ENCODE measurements at places on chromosomes 7 and 10.

DNA sequence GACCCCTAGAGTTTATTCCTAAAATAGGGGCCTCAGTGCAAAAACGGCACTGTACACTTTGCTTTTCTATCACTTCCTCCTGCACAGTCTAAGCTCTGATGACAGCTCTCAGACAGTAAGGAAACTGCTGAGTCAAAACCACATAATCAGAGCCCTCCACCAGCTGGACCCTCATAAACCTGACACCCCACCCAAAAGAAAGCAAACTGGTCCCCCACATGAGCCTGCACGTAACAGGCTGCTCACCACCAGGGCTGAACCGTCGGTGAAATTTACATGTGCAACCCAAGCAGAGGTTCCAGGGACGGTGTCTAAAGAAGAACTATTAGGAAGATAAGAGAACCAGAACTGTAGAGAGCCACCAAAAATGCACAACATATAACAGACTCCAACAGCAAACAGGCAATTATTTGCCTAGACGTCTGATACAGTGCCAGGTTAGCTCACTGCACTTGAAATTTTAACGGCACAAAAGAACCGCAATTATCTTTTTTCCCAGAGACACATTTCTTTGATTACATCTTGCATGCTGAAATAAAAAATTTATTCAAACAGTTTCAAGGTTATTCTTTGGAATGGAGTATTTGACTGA is 19.6 kb downstream of the SGMS1 start:
- no peak for DNase-seq

DNA sequence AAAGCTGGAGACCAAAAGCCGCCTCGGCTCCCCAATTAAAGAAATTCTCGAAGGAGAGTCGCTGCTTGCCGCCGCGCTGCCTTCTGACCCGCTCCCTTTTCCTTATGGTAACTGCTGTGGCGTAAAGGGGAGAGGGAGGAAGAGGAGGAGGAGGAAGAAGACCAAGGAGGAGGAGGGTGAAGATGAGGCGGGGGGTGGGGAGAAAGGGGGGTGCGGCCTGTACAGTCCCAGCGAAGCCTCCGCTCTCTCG is 388 bp downstream of the CNOT4 start:
- no peak for DNase-seq

GRCh38 chr7:35258125-35258867 is 4.4 kb upstream of the TBX20 start:
- DNase-seq: no peak

DNA sequence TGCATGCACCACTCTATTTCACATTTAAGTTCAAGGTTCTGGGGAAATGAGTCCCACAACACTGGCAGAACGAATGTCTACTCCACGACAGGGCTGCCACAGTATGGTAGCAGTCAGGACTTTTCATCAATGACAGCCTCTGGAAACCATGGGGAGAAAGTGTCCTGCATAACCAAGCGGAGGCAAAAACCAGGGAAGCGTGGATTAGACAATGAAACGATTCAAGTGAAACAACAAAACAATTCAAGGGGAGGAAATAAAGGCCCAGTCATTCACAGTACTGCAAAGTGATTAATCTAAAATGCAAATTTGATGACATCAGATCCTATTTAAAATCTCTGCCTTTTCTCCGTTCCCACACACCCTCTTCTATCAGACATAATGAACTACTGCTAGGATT is 168.2 kb downstream of the DPY19L1 start:
- DNase-seq: no peak

- no peak for DNase-seq
These were observed 26.4 kb upstream of the GSDME start for GRCh38 chr7:24783698-24784097.

DNA sequence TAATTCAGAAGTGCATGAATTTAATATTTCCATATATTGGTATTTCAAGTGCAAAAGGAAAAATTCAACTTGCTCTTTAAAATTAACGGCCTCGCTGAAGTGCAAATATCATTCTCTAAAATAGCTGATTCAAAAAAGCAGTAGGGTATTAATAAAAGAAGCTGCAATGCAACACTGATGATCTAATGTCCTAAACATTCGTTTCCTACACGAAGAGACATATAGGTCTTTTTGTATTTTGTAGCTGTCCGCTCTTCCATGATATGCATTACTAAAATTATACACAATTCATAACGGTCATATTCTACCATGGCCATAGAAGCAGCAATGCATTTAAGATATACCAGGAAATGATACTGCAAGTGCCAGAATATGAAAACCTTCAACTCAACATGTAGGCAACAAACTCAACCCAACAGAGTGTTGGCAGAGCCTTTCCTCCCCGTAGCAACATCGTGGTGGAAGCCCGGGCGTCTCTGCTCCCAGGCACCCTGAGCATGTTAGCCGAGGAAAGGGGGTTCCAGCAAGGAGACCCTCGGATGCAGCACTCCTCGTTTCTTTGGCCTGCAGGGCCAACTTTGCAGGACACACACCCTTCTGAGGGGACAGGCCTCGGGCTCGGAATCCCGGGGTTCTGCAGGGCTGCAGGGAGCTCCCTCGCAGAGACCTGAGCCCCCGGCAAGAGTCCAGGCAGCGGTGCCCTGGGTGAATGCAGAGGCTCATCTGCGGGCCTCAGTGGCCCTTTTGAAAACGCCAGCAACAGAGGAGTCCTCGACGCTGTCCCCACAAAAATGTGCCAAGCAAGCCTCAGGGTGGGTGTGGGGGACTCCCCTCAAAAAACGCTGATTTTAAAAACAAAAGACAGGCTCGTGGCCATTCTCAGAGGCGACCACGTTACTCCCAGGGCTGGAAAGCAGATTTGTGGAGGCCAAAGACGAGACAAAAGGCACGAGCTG is 1.6 kb downstream of the FAM171A1 start:
- no peak for DNase-seq

Measured in activated T-helper 2 cell treated with anti-CD3 and anti-CD28 coated beads, Interferon-gamma antibody, Interleukin-2, Interleukin-4, amounts not matched to agents 10 μg/mL and 5 μg/mL and 100 μg/mL, durations not matched to agents 14 hours and 24 hours and 36 hours (primary cell).